NCI-H2107 (cell line): ENCODE measurements at places on chromosomes 12 and 14.

DNA sequence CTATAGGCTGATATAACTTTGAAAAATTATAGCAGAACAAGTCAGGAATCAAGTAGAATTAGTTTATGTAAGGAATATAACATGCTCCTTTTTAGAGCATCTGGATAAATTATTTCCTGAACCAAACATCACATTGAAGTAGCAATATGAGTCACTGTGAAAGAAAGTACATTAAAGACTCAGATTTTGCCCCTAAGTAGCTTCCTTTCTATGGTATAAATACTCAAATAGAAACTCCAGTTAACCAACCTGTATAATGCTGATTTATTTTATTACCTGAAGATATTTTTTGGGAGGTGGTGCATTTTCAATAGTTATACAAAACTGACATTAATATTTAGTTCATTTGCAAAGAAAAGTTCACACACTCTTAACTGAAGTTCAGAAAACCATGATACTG, 312.1 kb downstream of the ITPR2 start:
- no peak for DNase-seq

DNA sequence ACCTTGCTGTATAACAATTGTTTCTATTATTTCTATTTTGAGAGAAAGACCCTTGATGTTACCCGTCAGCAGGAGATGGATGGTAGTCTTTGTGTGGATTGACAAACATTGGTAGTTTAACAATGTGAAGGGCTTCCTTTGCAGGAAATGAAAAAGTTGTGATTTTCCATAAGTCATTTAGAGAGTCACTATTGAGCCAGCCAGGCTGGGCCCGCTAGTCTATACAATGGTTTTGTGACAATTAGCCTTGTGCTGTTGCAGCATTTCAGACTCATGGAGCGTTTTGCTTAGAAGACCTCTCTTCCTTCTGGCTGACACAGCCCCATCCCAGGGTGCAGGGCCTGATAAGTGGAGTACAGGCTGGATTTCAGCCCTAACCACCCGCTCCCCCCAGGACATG, 18.3 kb upstream of the SLC38A2 start:
- no peak for DNase-seq

DNA sequence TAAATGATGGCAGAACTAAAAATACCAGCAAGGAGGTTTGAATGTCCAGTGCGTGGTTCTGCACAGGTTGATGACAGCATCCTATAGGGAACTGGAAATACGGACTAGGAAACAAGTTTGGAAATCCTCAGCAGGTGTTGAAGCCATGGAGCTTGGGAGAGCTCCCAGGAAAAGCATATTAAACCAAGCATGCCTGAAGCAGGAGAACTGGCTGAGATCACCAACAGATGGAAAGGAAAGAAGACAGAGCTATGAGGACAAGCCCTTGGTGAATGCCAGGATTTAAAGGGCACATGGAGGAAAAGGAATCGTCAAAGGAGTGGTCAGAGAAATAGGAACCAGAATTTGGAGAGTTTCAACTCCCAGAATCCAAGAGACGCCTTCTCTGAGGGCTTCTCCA, 21.2 kb upstream of the ELK3 start:
- no peak for DNase-seq

- DNase-seq = no peak
Observed at GRCh38 chr14:54348923-54349620, 47.7 kb upstream of the CDKN3 start.

- DNase-seq = no peak
Observed at GRCh38 chr14:77036484-77037214, 8.1 kb upstream of the IRF2BPL start.

DNA sequence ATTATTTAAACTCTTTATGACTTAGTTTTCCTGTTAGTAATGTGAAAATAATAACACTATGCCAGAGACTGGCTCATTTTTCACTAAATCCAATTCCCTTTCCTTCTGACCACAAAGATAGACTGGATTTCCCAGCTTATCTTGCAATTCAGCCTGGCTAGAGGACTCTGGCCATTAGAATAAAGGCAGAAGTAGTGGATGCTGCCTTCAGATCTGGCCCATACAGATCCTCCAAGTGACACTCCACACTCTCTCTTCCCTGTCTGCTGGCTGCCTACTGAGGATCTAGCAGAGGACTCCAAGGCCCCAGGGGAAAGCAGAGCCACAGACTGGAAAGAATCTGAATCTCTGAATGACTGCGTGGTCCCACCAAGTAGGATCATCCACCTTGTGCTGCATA, 188.8 kb upstream of the LMNTD1 start:
- no peak for DNase-seq

- no peak for DNase-seq
Observed at GRCh38 chr12:127690161-127690560, 576.8 kb upstream of the TMEM132C start.

DNA sequence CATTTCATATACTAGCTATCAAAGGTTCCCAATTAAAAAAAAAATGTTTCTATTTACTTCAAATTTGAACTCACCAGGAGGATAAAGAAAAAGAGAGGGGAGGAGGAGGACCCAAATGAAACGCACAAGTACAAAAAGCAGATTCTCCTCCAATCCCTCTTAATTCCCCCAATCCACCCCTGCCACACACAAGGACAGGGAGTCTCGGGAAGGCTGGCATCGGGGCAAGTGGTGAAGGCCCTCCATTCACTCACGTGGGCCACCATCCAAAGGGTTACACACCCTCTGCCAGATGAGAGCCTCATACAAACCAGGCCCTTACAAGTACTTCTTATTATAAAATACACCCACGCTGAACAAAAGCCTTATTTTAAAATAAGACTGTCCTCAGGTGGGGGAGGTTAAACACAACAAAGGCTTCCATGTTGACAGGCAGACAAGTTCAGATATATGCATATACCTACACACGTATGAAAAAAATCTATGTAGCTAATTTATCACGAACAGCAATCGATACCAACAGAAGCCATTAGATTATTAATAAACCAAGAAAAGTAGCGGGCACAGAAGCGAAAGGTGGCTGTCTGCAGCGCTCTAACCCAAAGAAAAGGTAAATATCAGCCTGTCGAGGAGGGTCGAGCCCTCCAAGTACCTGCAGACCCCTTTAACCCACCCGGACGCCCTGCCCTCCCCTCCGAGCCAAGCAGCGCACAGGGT, 1.5 kb downstream of the ATP2B1 start:
- no peak for DNase-seq

GRCh38 chr14:86521031-86521730, 991.2 kb downstream of the FLRT2 start:
- DNase-seq = no peak

DNA sequence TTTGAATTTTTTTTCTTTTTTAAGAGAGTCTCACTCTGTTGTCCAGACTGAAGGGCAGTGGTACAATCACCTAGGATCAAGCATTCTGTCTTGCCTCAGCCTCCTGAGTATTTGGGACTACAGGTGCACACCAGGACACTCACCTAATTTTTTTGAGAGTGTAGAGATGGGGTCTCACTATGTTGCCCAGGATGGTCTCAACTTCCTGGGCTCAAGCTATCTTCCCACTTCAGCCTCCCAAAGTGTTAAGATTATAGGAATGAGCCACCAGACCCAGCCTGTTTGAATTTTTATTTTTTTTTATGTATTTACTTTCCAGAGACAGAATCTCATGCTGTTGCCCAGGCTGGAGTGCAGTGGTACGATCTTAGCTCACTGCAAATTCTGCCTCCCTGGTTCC, 11.3 kb downstream of the BAZ1A start:
- no peak for DNase-seq

DNA sequence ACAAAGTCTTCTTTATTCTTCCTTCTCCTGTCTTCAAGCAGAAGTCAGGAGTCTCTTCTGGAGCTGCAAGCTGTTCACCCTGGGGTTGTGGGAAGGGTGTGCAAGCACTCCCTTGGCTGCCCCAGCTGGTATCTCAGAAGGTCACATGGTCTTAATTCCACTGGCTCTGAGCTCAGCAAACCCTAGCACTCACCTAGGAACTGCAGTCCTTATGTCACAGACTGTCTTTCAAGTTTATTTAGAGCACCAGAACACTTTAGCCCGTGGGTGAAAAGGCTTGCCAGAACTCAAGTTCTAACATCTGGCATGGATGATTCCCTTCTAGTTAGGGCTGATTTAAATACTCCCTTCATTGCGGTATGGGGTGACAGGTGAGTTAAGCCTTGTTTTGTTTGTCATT, 379.0 kb downstream of the CCER1 start:
- DNase-seq = no peak

DNA sequence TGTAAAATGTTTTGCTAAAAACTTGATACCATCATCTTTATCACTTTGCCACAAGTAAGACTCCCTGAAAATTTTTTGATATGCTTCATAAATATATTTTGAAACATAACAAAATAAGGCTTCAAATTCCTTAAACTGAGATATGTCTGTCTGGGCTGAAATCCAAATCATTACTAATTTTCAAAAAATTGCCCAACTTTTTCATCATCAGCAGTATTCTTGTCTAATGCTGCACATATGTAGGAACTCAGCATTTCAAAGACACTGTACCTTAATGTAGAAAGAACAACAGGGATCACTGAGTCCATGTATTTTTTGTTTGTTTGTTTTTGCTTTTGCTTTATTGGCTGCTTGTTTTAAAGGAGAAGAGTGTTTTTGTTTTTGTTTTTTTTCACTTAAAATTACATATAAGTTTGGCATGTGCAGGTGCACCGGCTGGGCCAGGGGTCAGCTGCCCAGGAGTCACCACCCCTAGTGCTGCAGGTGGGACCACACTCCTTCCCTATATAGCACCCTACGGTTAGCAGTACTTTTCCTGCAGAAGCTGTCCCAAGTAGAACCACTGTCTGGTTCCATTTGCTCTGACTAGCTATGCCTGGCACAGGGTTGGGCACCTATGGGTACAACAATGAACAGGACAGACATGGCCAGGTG, 231.2 kb downstream of the PIK3C2G start:
- DNase-seq = no peak

- no peak for DNase-seq
Observed at GRCh38 chr14:65107200-65107599, 4.9 kb upstream of the MAX start.

- no peak for DNase-seq
Observed at GRCh38 chr14:31326111-31326510, 94.2 kb downstream of the HEATR5A start.
